Progenitor cell of endocrine pancreas (in vitro differentiated cells): ENCODE measurements at places on chromosomes 11 and 22. TPM values are rescaled to one million over a fixed set of nuclear protein-coding genes. Genes with fewer than 3 reads are reported as not detected.

GRCh38 chr22:29102300-29102699, 29.5 kb downstream of the KREMEN1 start:
- no peak overlapping the region for H3K27ac ChIP-seq
- H3K27me3 ChIP-seq = no peaks in the 10 kb centered on the region
- H3K36me3 ChIP-seq = peaks cover 2% of the 10 kb centered on the region
- peaks cover 5% of the 10 kb centered on the region for H3K4me1 ChIP-seq
- H3K4me3 ChIP-seq = no peak overlapping the region

Gene NAV2
- 88.3 and 101 TPM in 2 replicates for total RNA-seq

Gene LSP1
- total RNA-seq = not detected in 2 replicates

DNA sequence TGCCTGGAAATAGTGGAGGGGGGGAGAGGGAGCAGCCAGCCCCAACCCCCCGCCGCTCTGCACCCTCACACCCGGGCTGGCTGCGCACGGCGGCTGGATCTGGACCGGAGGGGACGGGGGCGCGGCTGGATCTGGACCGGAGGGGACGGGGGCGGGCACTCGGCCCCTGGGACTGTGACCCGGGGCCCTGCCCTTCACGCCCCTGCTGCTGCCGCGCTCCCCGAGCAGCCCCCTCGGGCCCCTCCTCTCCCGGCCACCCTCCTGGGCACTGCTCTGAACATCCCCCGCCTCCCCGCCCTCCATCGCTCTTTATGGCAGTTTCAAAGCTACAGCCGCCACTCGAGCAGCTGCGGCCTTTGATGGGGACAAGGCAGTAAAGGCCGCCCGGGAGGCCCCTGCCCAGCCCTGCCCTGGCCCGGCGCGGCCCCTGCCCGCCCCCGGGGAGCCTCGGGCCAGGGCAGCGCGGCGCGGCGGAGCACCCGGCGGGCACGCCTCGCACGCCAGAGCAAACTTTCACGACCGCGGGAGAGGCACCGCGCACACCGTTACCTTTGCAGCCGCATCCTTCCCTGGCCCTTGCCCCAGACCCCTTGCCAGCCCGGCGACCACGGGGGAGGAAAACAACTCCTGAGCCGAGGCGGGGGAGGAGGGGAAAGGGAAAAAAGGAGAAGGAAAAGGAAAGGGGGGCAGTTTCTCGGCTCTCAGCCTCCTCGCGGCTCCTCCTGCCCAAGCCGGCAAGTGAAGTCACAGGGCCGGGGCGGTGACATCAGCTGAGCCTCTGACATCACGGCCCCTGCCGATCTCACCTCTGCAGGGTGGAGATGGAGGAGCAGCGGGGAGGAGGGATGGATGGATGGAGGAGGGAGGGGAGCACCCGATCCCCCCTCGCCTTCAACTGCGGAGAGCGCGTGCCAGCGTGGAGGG, 13.1 kb upstream of the TCF20 start:
- peak overlapping the region; percentile 34 for H3K4me3 ChIP-seq
- DNase-seq = no peak
- H3K36me3 ChIP-seq = no peaks in the 10 kb centered on the region

DNA sequence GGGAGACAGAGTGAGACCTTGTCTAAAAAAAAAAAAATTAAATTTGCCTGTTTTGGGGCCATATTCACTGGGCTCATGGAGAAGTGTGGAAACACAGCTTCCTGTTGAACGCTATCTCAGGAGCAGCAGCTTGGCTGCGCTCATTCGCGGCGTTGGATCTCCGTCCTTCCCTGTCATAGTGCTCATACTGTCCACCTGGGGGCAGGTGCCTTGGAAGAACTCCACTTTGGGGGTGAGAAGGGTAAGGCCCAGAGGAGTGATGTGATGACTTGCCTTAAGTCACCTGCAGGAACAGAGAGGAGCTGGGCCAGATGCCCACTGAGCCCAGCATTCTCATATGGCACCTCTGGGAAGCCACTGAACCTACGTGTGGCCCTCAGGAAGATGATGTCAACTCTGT, 82.8 kb downstream of the CABIN1 start:
- H3K27me3 ChIP-seq = no peaks in the 10 kb centered on the region
- no peak overlapping the region for H3K4me3 ChIP-seq

- H3K4me1 ChIP-seq = peaks cover 2% of the 10 kb centered on the region
- H3K36me3 ChIP-seq = no peaks in the 10 kb centered on the region
- no peak for DNase-seq
- no peak overlapping the region for H3K4me3 ChIP-seq
- H3K27ac ChIP-seq = no peak overlapping the region
- peaks cover 68% of the 10 kb centered on the region for H3K27me3 ChIP-seq
Measured at GRCh38 chr22:29720811-29721323, 1.1 kb downstream of the CABP7 start.

Gene IGLL5
- not detected in 2 replicates for total RNA-seq

GRCh38 chr11:11588243-11588642, 33.6 kb downstream of the GALNT18 start:
- DNase-seq = no peak
- no peaks in the 10 kb centered on the region for H3K36me3 ChIP-seq
- no peaks in the 10 kb centered on the region for H3K4me1 ChIP-seq

DNA sequence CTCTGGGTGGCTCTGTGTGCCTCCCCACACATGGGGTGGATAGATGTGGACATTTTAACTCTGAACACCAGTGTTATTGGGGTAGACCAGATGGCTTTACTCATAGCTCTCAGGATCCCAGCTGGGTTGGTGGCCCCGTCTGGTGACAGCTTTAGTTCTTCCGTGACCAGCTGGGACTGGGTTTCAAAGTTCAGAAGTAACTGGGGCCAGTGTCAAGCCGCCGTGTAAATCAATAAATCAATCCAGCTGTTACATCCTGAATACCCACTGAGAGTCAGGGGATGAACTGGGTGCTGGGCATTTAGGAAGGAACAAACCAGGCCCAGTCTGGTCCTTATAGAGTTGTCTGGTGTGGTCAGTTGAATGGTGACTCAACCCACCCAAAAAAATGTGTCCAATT, 269.4 kb downstream of the CTTN start:
- H3K4me1 ChIP-seq = no peaks in the 10 kb centered on the region
- H3K4me3 ChIP-seq = no peak overlapping the region
- H3K27ac ChIP-seq = no peak overlapping the region
- peaks cover 5% of the 10 kb centered on the region for H3K36me3 ChIP-seq
- peaks cover 8% of the 10 kb centered on the region for H3K27me3 ChIP-seq

DNA sequence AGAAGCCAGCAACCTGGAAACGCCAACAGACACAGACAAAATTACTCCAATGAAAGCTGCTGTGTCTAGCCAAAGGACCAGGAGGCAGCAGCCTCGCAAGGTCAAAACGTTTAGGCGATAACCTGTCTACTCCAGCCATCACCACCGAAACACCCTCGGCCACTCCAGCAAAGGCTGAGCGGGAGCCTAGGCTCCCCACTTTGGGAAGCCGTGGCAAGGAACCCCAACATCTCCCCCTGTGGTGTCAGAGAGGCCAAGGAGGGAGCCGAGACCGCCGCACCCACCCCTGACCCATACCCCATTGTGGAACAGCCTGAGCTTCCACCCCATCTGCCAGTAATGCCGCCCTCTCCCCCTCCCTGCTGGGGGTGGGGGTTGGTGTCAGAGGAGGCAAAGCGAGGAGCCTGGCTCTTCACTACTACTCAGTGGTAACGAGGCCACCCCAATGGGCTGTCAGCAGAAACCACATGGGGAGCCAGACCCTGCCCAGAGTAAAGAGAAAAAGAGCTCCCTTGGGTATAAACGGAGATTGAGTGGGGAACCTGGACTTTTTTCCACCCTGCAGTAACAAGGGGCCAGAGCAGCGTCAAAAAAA, 33.9 kb upstream of the SEPTIN5 start:
- H3K27me3 ChIP-seq = peaks cover 26% of the 10 kb centered on the region
- no peak overlapping the region for H3K4me3 ChIP-seq
- H3K36me3 ChIP-seq = no peaks in the 10 kb centered on the region
- no peak for DNase-seq
- H3K4me1 ChIP-seq = no peaks in the 10 kb centered on the region

Gene CDC45
- total RNA-seq = 16.1 and 18.1 TPM in 2 replicates
